ENCODE measurements at places on chromosomes 7 and 10.

GRCh38 chr7:8084836-8085235 is 116.2 kb downstream of the GLCCI1 start:
- no peak for DNase-seq

DNA sequence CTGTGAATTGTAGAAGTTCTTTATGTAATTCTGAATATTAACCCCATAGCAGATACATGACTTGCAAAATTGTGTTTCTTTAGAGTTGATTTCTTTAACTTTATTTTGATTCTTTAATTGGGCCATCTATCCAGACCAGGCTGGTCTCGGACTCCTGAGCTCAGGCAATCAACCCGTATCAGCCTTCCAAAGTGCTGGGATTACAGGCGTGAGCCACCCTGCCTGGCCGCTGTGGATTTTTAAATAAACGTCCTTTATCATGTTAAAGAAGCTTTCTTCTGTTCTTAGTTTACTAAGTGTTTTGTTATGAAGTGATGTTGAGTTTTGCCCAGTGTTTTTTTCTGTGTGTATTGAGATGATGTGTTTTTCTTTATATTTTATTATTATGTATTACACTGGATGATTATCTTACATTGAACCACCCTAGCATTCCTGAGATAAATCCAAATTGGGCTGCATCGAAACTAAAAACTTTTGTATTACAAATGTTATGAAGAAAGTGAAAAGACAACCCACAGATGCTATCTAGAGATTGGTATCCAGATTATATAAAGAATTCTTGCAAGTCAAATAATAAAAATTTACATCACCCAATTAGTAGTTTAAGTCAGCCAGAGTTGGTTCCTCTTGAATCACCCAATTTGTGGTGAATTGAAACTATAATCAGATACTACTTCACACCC is 118.1 kb downstream of the TPST1 start:
- no peak for DNase-seq

DNA sequence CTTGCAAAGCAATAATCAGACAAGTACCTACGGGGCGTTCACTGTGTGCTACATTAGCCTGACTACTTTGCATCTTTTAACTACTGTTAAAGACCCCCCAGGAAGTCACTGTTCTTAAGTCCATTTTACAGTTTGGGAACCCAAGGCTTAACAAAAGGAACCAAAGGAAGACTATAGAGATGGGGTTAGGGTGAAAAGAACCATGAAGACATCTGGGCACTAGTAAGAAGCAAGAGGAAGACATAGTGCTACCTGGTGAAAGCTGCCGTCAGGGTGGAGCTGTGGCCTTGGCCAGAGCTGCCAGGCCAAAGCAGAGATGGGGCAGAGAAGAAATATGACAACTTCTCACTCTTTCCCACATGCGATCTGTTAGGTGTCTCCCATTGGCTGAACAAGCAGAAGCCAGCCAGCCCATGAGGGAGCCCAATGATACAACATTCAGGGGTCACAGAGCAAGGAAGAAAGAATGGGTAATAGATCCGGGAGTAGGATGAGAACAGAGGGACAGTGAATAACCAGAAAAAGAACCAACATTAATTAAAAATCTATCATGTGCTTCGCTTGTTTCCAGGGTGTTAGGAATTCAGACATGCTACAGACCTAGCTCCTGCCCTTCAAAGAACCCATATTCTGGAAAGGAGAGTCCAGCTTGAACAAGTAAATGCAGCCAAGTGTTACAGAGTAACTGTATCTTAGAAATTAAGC is 85.4 kb downstream of the ARID5B start:
- DNase-seq = no peak

- DNase-seq = no peak
These were observed 342.4 kb upstream of the GRM3 start for GRCh38 chr7:86301301-86301700.

- DNase-seq = no peak
These were observed 84.2 kb downstream of the TBXAS1 start for GRCh38 chr7:139913021-139913844.

GRCh38 chr10:37067576-37067975 is 57.8 kb upstream of the ANKRD30A start:
- no peak for DNase-seq

DNA sequence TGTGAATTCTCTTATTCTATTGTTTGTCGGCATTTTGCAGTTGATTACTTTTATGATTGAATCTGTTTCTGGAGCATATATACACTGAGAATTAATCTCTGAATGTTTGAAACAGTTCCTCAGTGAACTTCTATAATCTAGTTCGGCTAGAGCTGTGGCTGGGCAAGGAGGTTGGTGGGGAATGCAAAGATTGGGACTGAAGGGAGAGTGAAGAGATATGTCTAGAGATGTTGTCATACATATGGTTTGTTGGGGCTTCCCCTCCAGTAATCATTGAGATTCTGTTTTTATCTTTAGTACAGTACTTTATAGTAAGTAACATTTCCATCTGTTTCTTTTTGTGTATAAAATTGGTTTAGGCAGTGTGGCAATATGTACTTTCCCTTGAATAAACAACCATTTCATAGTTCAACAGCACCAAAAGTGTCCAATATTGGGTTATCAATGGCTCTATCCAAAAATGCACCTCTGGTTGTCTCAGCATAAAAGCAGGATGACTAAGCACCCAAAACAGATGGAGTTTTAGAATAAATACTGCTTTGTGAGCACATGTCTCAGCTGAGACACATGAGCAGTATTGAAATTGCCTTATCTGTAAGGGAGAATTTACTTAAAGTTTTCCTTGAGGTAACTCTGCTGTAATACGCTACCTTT is 36.7 kb downstream of the WAC start:
- DNase-seq = no peak

GRCh38 chr7:95056901-95057300 is 149.5 kb downstream of the PPP1R9A start:
- no peak for DNase-seq

GRCh38 chr7:130877991-130878305 is 143.9 kb upstream of the KLF14 start:
- no peak for DNase-seq

DNA sequence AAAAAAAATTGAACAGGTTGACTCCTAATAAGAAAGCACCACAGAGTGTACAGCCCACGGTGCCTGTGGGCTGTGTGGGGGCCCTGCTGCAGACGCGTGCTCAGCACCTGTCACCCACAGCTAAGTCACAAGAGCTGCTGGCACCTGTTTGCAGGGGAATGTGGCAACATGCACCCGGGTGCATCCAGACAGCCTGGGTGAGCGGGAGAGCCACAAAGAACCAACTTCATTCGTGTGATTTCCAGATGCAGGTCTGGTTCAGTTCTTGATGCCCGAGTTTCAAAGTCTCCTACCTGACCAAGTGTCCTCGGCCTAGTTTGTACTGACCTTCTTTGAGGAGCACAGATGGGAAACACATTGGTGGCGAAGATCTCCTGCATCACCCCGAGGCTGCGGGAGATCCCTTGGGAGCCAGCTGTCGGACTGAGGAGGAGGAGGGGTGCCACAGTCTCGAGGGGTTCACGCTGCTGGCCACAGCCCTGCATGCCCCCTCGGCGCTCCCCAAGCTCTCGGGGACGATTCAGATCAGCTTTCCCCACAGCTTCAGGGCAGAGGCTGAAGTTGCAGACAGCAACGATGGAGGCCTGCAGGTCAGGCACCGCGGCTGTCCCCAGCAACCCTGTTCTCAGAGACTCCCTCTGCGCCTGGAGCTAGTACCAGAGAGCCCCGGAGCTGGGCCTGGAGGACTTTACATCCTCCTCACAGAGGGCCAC is 35.3 kb downstream of the AMZ1 start:
- no peak for DNase-seq

GRCh38 chr10:77522268-77522809 is 115.3 kb downstream of the KCNMA1 start:
- DNase-seq = no peak

DNA sequence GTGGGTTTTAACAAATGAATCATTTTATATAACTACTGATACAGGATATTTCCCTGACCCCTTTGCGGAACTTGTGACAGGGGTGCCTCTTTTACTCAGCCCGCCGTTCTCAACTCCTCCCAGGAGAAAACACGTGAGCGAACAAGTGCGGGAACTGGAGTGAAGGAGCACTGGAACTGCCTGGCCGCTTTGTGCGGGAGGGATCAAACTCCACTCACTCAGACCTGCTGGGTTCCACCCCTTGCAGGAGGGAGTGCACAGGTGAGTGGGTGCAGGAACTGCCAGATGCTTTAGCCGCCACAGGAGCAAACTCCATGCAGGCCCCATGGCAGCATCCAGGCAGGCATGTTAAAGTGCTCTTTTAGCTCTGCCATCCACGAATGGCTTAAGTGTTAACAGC is 513.4 kb upstream of the GRM3 start:
- no peak for DNase-seq

- DNase-seq = no peak
These were observed 5.7 kb downstream of the PLCE1 start for GRCh38 chr10:93999401-93999851.

GRCh38 chr7:131459256-131459655 is 97.2 kb downstream of the PODXL start:
- DNase-seq = no peak

DNA sequence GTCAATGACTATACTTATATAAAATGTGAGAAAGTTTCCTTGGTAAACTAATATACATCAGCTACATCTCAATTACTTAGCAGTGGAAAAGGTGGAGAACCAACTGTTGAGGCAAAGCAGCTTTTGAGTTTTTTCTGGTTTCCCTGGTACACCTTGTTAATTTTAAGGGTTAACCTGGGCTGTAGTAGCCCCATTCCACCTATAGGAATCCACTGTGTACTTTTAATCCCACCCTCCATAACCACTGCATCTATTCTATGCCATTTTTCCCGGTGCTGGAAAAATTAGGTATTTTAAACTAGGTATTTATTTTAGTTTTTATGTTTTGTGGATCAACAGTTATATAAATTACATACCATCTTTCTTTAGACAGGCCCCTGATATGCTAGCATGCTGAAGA is 42.4 kb downstream of the NRBF2 start:
- DNase-seq = no peak

DNA sequence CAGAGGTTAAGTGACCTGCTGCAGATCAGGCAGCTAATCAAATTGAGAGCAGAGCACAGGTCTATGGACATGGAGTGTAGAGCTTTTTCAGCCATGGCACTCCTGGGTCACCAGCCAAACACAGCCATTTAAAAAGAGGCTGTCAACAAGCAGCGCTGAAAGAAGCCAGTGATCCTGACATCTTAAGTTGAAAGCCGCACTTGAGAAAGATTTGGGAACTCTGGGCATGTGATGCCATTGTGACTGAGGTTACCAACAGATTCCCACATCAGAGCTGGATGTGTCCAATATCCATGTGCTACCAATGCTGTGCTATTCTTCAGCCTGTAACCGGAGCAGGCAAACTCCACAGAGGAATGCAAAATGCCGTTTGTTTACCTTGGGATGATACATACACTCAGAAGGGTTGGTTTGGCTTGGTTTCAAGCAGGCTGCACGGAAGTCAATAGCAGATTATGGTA is 56.2 kb upstream of the ABLIM1 start:
- DNase-seq = no peak

DNA sequence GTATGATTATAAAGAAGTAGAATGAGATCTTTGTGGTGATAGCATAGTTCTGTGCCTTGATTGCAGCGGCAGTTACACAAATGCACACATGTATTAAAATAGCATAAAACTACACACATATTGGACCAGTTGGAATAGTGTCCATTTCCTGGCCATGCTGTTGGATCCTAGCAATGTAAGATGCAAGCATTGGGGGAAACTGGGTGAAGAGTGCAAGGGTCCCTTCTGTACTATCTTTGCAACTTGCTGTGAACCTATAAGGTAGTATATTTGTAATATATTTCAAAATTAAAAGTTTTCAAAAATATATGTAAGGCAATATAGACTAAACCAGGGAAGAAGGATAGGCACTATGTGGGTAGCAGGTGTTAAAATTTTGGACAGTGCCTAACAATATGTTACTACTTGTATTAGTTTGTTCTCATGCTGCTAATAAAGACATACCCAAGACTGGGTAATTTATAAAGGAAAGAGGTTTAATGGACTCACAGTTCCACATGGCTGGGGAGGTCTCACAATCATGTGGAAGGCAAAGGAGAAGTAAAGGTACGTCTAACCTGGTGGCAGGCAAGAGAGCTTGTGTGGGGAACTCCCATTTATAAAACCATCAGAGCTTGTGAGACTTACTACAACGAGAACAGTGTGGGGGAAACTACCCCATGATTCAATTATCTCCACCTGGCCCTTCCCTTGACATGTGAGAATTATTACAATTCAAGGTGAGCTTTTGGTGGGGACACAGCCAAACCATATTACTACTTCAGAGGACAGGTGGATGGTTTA is 71.4 kb downstream of the RGS10 start:
- DNase-seq = no peak

GRCh38 chr10:91127341-91128082 is 93.0 kb upstream of the PCGF5 start:
- DNase-seq = no peak

- no peak for DNase-seq
These were observed 52.7 kb downstream of the CARD11 start for GRCh38 chr7:2990949-2991470.

DNA sequence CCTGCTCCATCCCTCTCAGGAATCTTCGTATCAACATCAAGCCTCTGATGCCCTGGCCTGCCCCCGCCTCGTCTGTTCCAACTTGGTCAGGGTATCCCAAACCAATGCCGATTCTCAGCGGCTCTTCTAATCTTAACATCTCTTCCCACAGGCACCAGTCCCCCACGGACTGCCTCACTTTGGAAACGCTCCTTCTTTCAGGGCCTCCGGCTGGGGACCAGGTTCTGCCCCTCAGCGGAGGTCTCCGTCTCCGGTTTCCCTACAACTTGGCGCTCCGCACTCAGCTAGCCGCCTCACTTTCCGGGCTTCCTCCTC is 488 bp downstream of the ABCF2 start:
- no peak for DNase-seq

GRCh38 chr10:16652154-16652553 is 130.5 kb upstream of the C1QL3 start:
- no peak for DNase-seq

GRCh38 chr10:123496996-123497660 is 169.0 kb upstream of the GPR26 start:
- DNase-seq = no peak

DNA sequence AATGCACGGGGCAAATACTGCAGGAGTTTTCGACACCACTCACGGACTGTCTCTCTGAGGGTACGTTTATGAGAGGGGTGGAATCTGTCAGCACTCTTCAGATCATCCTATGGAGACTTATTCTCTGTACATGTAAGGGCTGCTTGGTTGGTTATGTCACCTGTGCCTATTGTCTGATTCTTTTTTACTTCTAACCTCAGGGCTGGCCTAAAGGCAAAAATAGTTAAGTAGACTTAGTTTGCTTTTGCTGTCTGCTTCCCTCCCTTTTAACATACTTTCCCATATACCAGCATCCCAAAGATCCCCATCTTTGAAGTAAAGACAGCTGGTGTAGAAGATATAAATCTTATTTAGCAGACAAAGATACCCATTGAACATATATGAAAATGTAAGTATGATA is 105.9 kb downstream of the PRKG1 start:
- DNase-seq = no peak

DNA sequence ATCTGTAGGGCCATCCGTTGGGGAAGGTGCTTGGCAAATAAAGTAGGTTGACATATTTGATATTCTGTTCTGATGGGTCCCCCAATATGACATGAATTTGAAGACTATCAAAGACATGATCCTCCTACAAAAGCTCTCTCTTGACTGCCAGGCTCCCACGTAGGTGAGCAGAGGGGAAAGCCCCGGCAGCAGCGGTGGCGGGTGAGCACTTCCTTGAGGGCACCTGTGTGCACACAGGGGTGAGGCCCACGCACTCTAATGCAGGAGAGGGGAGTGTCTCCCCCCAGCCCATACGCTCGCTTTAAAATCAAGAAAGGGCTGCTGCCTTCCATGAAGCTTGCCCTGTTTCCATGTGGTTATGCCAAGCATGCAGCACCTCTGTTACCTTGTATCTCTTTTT is 100.4 kb downstream of the TAX1BP1 start:
- DNase-seq = no peak

- DNase-seq = no peak
These were observed 2.0 kb upstream of the NPSR1 start for GRCh38 chr7:34656041-34656440.
